Epithelial cell of umbilical artery (primary cell): ENCODE measurements at places on chromosomes 12 and 14. TPM values are rescaled to one million over a fixed set of nuclear protein-coding genes. Genes with fewer than 3 reads are reported as not detected.

Gene PLEK2
- total RNA-seq, result 14.9 and 27.0 TPM in 2 replicates

Gene OR6C2
- total RNA-seq, result not detected in 2 replicates

Gene AMHR2
- not detected in 2 replicates for total RNA-seq

Gene CLEC2A
- total RNA-seq, result not detected in 2 replicates

Gene RDH11
- 130 and 149 TPM in 2 replicates for total RNA-seq

Gene SLC17A8
- total RNA-seq, result not detected in 2 replicates

Gene PRKCH
- 141 and 176 TPM in 2 replicates for total RNA-seq

Gene GLIPR1L1
- not detected in 2 replicates for total RNA-seq

Gene PHLDA1
- 29.9 and 34.3 TPM in 2 replicates for total RNA-seq

Gene TRIM9
- under 0.01 TPM in 1 of 2 replicates, not detected in the other for total RNA-seq

Gene MIPOL1
- total RNA-seq, result 30.2 and 36.0 TPM in 2 replicates
